ENCODE measurements at places on chromosomes 6 and 20.

DNA sequence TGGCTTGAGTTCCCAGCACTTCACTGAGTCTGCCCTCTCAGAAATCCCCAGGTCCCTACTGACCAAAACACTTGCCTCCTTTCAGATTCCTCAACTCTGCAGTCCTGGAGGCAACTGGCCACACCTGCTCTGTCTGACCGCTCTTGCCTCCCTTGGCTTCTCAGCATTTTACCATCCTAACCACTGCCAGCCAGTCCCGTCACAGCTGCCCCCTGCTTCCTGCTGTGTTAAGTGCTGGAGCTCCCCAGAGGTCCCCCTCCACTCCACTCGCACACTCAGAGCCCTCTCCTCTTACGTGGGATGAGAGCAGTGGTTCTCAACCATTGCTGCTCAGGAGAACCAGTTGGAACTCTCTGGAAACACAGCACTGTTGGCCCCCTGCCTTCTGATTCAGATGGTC, 20.5 kb downstream of the ADAT2 start:
- DNase-seq: no peak

- DNase-seq: peak; percentile 18
Observed at GRCh38 chr6:53484476-53485280, 60.2 kb downstream of the GCLC start.

DNA sequence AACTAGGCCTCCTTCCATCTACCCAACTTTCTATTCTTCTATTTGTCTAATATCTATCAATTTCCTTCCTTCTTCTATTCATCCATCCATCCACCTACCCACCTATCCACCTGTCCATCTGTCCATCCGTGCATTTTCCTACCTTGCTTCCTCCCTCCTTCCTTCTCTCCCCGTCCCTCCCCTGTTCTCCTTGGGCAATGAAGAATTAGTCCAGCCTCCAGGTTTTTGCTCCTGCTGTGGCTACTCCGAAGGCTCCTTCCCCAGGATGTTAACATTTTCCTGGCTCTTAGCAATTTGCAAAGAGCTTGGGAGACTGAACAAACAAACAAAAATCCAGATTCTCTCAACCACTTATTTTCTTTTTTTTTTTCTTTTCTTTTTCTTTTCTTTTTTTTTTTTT, 81.6 kb downstream of the KCNB1 start:
- no peak for DNase-seq

- no peak for DNase-seq
Observed at GRCh38 chr20:23920408-23921325, 41.1 kb upstream of the CST5 start.

- DNase-seq: no peak
Observed at GRCh38 chr6:1770968-1771723, 161.4 kb downstream of the FOXC1 start.
